ENCODE measurements at places on chromosomes 11 and 22.

DNA sequence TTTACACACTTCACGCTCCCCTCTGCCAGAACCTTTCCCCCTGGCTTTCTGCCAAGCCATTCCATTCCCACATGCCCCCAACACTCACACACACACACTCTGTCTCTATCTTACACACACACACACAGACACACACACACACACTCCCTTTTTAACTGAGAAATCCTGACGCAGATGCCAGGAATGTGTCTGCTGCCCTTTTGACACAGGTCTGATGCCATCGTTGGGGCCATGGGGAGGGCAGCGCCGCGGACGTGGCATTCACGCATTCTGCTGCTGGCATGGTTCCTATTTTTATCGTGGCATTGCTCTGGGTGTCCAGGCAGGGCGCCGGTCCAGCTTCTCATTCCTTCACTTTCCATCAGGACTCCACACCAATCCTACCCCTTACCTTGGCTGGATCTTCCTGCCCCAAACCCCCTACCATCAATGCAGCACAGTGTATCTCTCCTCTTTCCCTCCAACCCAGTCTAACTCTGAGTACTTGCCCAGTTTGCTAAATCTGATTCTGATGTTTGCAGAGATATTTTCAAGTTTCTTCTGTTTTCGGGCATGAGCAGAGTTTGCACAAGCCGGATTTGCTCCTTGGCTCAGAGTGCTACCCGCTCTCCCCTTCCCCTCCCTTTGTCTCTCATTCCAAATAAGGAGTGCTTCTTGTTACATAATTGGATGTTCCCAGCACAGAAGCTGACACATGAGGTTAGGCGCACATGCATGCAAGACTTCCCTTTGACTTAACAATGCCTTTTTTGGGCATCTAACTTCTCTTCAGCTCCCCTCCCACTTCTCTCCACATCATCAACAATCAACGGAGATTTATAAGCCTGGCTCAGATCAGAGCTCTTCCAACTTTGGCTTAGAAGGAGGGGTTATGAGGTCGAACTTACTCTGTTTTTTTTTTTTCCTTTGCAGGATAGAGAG, 18.8 kb downstream of the SNX19 start:
- no peak for DNase-seq

DNA sequence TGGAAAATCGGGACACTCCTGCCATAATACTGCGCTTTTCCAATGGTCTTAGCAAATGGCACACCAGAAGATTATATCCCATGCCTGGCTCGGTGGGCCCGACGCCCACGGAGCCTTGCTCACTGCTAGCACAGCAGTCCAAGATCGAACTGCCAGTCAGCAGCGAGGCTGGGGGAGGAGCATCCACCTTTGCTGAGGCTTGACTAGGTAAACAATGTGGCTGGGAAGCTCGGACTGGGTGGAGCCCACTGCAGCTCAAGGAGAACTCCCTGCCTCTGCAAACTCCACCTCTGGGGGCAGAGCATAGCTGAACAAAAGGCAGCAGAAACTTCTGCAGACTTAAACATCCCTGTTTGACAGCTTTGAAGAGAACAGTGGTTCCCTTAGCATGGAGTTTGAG, 15.6 kb downstream of the PTH start:
- DNase-seq, result no peak

- no peak for DNase-seq
Measured at GRCh38 chr11:91857179-91857578, 367.4 kb upstream of the FAT3 start.

DNA sequence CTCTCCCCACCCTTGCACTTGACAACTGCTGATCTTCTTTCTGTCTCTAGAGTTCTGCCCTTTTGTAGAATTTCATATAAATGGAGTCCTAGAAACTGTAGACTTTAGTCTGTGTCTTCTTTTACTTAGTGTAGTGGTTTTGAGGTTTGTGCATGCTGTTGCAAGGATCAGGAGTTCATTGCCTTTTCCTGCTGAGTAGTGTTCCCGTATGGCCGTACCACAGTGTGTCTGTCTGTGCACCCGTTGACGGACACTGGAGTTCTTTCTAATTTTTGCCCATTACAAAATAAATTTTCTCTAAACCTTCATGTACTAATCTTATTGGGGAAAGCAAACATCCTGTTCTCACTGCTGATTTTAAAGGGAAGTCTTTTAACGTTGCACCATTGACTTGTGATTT, 138.1 kb downstream of the TBC1D22A start:
- no peak for DNase-seq

DNA sequence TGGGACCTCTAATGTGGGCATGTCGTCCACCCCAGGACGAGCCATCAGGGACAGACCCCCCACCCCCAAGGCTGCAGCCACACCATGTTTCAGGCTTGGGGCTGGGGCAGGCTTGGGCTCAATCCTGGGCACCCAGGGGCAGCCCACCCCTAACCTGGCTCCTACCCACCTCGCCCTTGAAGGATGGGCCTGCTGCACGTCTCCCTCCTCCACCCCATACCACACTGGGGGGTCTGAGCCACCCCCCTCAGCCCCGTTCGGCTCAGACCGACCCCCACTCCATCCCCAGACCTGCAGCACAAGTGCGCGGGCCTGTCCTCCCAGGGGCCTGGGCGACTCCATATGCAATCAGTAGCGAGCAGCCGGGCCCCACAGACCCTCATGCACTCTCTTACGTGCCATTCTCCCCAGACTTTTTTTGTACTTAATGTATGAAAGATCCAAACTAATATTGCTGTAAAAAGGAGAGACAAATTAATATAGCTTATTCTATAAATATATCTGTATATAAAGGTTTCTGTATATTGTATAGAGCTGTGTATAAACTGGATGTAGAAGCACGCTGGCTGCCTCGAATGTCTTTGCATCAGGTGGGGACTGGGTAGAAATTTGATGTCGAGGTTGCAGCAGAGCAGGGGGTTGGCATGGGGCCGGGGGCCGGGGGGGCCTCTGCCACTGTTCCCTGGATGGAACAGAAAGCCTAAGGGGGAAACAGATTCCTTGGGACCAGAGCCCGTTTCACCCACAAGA, 5.8 kb upstream of the MYRF start:
- DNase-seq, result no peak

DNA sequence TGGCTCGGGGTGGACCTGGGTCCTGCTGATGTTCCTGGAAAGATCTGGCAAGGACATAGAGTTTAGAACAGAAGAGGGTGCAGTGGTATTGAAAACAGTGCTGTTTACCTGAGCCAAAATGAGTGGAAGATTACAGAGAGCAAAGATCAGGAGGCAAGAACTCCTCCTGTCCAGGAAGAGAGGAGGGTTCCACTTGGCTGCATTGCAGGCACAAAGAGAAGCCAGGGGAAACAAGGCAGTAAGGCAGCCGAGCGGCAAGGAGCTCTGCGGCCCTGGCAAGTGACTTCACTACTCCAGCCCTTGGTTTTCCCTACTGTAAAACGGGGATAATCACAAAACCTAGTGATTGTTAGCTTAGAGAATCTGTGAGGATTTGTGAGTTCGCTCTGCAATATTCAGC, 3.7 kb upstream of the PACSIN2 start:
- DNase-seq, result no peak

- DNase-seq, result no peak
Measured at GRCh38 chr22:22460060-22460459, 48.5 kb downstream of the ZNF280B start.

DNA sequence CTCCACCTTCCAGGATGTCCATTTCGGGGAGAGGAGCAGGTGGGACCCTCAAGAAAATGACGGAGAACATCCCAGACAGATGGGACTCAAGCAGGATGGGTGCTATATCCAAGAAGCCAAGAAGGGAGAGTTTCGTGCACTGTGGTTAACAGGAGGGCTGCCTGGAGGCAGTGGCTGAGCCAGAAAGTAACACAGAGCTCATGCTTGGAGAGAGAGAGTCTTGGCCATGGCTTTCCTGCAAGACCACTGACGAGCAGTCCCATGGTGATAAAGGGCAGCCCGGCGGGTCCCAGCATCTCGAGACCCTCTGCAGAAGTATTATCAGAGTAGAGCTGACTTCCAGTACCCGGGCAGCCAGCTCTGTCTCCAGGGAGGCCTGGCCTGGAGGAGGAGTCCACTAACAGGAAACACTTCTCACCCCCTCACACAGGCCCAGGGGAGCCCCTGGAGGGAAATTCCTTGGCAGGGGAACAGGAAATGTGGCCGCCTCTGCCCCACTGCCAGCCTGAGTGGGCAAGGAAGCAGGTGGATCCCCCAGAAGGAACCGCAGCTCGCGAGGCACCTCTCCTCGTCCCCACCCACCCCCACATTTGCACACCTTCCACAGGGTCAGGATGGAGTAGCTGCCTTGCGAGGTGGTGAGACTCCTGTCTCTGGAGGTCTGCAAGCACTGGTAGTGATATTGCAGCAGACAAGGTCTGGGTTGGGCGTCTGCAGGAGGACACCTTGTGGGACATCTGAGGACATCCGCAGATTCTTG, 32.2 kb downstream of the CYTH4 start:
- no peak for DNase-seq

Measured in stimulated activated CD4-positive, alpha-beta T cell treated with anti-CD3 and anti-CD28 coated beads, TNF-alpha, amount 100 ng/mL, for 4 hours (primary cell).